Hematopoietic multipotent progenitor cell treated with erythropoietin and hydrocortisone succinate and interleukin-3 and kit ligand, for 4 days (in vitro differentiated cells): ENCODE measurements at places on chromosomes 2 and 18.
A peak's percentile ranks its signal among the peaks of the same experiment; 100 is the strongest.

DNA sequence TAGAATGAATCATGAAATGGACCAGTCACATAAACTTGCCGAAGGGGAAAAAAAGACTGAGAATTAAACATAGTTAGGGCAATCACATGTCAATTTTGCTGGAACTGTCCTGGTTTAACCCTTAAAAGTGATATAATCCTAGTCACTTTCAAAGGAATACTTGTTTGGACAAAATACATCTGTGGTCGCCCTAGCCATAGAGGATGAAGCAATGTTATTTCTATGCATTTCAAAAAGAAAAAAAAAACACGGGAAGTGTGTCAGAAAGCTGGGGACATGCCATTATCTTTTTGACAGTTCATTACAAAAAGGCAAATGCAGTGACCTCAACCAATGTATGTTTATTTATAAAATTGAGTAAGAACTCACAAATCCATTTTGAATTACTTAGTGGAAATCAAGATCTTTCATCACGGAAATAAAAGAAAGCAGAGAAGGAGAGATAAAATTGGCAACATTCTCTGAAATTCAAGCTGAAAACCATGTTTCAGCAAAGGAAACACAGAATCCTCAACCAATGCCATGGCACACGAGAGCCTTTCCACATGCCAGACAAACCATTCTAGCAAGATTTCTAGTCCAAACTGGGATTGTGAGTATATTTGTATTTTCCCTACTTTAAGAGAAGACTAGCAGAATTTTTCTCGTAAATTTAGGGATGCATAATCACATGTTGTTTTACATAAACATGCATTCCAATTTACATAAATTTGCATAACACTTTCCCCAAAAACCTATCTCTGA lies 854.3 kb upstream of the ACVR2A start:
- no peak for DNase-seq

DNA sequence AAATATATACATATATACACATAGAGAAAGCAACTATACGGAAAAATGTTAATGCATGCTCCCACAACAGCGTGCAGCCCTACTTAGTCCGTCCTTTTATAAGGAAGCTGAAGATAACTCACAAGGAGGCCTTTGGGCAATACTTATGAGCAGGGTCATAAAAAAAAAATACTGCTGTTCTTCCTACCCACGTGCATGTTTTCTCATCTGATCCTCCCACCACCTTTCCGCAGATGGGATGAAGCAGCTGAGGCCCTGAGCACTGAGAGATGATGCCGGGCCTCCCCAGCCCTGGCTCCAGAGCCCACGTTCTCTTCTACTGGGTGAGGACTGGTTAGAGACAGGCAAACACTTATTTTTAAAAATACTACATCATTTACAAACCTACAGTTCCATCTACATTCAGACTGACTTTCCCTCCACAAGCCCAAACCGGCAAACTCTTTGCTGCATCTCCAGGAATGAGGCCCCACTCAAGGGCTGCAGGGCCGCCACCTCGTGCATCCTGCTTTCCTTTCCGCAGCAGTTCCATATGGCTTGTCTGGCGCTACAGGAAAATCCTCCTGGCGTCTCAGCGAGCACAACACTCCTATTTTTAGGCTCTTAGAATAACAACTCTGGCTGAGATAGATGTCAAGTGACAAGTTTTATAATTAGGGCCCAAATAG lies 41.6 kb downstream of the TBC1D8 start:
- no peak for DNase-seq

DNA sequence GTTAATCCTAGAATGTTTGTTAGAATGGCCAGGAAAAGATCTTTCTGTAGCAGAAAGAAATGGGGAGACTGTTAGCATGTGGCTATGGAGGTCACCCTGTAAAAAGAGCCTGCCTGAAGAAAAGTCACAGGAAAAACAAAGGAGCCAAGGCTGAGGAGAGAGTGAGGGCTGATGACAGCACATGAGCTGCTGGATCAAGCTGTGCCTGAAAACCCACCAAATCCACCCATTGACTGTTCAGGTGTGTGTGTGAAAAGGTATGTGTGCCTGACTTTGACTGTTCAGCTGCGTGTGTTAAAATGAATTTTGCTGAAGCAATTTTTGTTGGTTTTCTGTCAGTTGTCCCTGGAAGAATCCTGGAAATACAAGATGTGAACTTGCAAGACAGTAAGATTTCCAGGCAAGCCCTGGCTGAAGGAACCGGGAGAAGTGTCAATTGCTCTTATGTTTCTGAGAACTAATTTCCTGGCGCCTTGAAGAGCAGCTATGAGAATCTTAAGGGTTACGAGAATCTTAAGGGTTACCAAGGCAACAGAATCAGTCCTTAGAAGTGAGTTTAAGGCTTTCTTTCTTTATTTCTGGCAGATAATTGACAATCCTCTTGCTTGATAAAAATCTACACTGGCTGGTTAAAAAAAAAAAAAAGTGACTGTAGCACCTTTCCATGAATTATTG lies 73.0 kb upstream of the LGALSL start:
- no peak for DNase-seq

DNA sequence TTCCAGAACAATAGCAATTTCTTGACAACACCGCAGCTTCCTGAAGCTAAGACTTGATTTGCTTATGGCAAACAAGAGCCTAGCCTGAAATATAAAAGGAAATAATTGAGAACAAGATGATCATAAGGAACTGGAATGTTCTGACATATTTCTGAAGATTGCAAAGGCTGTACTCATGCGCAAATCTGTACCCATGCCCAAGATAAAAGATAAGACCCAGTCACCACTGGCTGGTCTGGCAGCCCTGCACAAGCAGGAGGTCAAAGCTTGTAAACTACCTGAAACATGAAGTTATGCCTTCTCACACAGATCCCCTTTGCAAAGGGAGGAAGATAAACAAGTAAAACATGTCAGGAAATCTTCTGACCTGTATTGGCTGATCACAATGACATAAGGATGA lies 160.8 kb upstream of the GYPC start:
- DNase-seq: no peak

- DNase-seq: no peak
Measured at GRCh38 chr2:8752385-8752784, 70.5 kb downstream of the ID2 start.

DNA sequence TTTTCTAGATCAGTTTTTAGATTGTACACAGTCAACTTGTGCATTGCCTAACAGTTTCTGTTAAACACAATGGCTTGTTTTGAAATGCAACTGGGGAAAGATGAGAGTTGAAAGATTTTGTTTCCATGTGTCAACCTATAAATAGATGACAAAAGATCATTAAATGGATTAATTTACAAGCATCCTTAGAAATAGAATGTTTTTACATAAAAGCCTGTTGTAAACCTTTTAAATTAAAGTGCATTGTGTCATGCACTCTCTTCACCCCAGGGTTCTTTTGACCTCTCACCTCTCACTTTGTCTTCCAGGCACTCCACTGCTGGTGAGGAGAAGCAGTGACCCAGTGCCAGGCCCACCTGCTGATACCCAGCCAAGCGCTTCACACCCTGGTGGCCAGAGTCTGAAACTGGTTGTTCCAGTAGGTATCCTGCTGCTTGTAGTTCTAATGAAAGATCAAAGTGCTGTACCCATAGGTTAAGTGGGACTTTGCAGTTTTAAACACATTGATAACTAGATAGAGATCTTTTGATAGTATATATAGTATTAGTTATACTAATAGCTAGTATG lies 502.1 kb downstream of the PARD3B start:
- DNase-seq: no peak

GRCh38 chr18:26307161-26307773 lies 81.0 kb downstream of the TAF4B start:
- peak; percentile 82 for DNase-seq

- peak; percentile 82 for DNase-seq
Measured at GRCh38 chr18:12308386-12309100, 502 bp downstream of the TUBB6 start.

- DNase-seq: no peak
Measured at GRCh38 chr18:6031442-6031841, 136.1 kb upstream of the TMEM200C start.

GRCh38 chr18:58308463-58308862 lies 264.4 kb downstream of the NEDD4L start:
- DNase-seq: no peak
